Activated T-helper 17 cell treated with anti-CD3 and anti-CD28 coated beads, Interleukin-2, amount 50 U/mL, for 72 hours (primary cell): ENCODE measurements at places on chromosomes 3 and 15.

GRCh38 chr3:40414270-40414669, 27.3 kb downstream of the ENTPD3 start:
- no peak for ATAC-seq

- peak; percentile 3 for ATAC-seq
Measured at GRCh38 chr15:31483986-31484951, 157.6 kb downstream of the KLF13 start.

- ATAC-seq: no peak
Measured at GRCh38 chr3:52495777-52496602, 852 bp downstream of the STAB1 start.

GRCh38 chr3:102194001-102194400, 240.8 kb upstream of the ZPLD1 start:
- ATAC-seq: no peak

GRCh38 chr15:60110909-60111308, 106.8 kb downstream of the FOXB1 start:
- ATAC-seq: peak; percentile 93

- no peak for ATAC-seq
Measured at GRCh38 chr15:64582202-64582601, 121.8 kb downstream of the ZNF609 start.

DNA sequence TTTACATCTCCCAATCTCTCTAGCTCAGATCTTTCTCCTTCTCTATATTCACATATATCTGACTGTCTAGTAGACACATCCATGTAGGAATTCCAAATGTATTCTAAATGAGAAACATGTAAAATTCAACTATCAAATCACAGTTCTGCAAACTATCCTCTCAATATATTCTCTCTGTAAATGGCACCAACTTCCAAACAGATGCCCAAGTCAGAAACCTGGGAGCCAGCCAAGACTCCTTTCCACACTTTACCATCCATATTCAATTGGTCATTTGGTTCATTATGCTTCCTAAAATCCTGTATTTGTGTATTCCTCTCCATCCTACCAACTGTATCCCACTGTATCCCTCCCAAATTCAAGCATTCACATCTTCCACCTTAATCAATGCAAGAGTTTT, 53.0 kb upstream of the INO80 start:
- no peak for ATAC-seq

GRCh38 chr3:189277711-189278110, 105.9 kb downstream of the TPRG1 start:
- ATAC-seq: peak; percentile 89

GRCh38 chr3:54596087-54596486, 331.8 kb downstream of the LRTM1 start:
- ATAC-seq: no peak

- no peak for ATAC-seq
Measured at GRCh38 chr3:16071206-16071605, 103.3 kb upstream of the GALNT15 start.

GRCh38 chr3:183315739-183316138, 62.7 kb downstream of the B3GNT5 start:
- ATAC-seq: no peak

- no peak for ATAC-seq
Measured at GRCh38 chr15:84953726-84954125, 27.9 kb upstream of the PDE8A start.

GRCh38 chr15:76954744-76955143, 23.2 kb downstream of the RCN2 start:
- no peak for ATAC-seq

DNA sequence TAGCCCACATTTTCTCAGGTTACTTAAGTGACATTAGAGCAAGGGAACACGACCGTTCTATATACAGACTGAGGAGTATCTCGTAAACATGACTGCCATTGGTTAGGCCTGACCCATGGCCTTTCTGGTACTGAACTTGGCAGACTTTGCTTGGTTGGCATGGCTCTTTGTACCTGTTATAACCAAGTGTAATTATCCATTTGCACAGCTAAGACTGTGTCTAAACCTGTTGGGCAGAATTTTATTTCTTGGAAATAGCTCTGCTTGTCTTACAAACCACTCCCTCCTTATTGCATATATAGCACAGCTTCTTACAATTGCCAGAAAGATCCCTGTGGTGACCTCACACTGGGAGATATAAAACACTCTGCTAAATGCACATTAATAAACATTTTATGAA, 106.9 kb downstream of the P2RY1 start:
- no peak for ATAC-seq

GRCh38 chr3:143668924-143669790, 179.1 kb downstream of the SLC9A9 start:
- peak; percentile 61 for ATAC-seq
